Spleen (tissue), 13 donors: ENCODE measurements at places on chromosomes 2 and 18.

DNA sequence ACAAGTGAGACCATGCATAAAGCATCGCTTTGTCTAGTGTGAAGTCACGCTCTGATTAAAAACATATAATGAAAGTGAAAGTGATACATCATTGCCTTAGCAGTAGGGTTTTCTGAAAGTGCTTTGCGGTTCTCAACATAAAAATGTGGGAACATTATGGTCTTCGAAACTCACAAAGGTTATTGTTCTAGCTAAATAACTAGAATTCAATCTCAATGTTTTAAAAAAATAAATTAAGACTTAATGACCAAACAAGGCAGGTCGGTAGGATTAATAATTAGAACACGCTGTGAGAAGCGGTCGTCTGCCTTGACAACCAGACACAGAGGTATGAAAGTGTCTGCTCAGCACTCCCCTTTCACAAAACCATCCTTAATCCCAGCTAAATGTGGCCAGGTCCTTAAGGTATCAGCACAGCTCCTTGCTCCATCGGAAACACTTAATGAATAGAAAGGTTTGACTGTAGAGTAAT lies 42.2 kb downstream of the KLHL14 start:
- no peak for DNase-seq

GRCh38 chr18:35756506-35757117 lies 175.1 kb downstream of the GALNT1 start:
- no peak for DNase-seq

- no peak for DNase-seq
Observed at GRCh38 chr2:4903656-4904348, 788.4 kb upstream of the SOX11 start.

- no peak for DNase-seq
Observed at GRCh38 chr18:68796936-68797690, 767 bp upstream of the CCDC102B start.

GRCh38 chr2:4791488-4791887 lies 900.7 kb upstream of the SOX11 start:
- DNase-seq: no peak
